ENCODE measurements at places on chromosomes 4 and X.

DNA sequence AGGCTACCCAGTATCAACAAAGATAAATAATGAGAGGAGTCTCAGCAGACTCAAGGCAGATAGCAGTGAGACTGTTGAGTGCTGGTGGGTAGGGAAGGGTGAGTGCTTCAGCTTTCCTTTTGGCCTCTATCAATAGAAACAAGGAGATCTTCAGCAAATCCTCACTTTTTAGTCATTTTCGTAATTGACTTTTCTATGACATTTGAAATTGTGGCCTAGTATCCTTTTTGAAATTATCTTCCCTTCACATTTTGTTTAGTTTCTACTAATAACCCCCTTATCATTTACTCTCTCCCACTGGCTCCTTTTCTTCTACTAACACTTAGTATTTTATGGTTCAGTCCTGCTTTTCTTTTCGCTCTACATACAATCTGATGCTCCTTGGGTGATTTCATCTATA, 44.9 kb downstream of the LIN54 start:
- no peak for DNase-seq

- no peak for DNase-seq
These were observed 202.6 kb downstream of the SPOCK3 start for GRCh38 chr4:167031534-167032156.

- DNase-seq = no peak
These were observed 52.5 kb downstream of the LINC00632 start for GRCh38 chrX:140762061-140762460.

- no peak for DNase-seq
These were observed 70.2 kb upstream of the BRWD3 start for GRCh38 chrX:80879916-80880315.

DNA sequence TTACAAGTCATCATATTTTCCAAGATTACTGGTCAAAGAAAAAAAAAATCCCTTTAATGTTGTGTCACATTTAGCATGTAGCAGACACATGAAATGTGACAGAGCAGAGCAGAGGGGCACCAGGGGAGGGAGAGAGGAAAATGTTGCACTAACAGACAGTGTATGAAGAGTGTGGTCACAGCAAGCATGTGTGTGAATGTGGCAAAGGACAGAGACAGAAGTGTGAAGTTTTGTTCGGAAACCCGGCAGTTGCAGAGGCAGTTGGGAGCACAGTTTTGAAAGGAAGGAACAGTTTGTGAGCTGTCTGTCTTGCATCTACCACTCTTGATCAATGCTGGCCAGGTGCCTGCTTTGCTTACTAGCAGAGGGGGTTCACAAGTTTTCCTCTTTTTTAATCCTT, 83.9 kb upstream of the MAP3K15 start:
- DNase-seq = no peak

GRCh38 chrX:132094164-132094563, 33.7 kb downstream of the FRMD7 start:
- no peak for DNase-seq

DNA sequence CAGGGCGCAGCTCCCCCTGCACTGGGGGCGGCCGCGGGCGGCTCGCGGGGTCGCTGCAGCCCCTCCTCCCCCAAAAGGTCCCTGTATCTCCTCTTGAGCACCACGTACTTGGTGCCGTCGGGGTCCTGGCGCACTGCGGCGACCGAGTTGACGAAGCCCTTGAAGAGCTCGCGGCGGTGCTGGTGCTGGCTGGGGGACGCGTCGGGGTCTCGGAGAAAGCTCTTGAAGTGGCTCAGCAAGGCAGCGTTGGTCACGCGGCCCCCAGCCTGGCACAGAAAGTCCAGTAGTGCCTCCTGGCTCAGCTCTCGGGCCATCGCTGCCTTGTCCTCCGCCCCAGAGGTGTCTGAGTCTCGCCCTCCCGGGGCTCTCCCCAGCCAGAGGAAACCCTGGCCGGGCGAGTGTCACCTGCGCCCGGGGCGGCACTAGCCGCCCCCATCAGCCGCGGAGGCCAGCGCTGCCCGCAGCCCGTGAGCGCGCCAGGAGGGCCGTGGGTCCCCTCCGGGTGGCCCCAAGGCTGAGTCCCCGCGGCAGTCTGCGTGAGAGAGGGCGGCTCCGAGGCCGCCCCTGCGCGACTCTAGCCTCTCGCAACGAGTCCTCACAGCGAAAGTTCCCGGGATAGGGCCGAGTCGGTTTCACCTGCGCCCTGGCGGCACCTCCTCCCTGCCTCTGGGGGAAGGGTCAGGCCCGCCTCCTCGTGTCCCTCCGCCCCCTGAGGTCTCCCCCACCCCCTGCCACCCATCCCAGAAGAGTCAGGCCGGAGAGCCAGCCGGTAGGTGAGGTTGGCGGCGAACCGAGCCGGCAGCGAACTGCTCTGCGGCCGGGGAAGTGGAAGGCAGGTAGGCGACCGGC, at the start of gene SOWAHB:
TSS of gene SOWAHB (minus strand) at position 609 of the 849 bp plus-strand sequence. CDS start at position 314, 295 bp downstream.
- DNase-seq = no peak

DNA sequence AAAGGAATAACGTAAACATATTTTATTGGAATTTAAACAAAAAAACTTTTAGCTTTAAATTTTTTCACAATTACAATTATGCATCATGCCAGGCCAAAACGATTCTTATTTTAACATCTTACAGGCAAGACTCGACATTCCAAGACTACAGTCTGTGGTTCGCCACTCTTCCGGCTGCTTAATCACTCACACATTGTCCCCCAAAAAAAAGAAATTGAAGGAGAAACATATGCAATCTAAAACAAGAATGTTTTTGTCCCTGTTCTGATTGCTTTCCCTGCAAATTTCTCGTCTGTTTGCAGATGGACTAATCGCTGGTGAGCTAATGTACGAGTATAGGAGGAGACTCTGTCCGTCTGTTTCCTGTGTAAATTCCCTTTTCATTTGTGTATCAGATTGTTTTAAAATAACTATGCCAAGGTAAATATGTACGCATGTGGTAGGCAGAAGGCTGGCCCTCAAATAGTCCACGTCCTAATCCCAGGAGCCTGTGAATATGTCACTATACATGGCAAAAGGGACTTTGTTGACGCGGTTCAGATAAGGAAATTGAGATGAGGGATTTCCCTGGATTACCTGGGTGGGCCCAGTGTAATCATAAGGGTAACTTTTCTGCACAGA, 37.7 kb upstream of the MTNR1A start:
- DNase-seq = no peak

DNA sequence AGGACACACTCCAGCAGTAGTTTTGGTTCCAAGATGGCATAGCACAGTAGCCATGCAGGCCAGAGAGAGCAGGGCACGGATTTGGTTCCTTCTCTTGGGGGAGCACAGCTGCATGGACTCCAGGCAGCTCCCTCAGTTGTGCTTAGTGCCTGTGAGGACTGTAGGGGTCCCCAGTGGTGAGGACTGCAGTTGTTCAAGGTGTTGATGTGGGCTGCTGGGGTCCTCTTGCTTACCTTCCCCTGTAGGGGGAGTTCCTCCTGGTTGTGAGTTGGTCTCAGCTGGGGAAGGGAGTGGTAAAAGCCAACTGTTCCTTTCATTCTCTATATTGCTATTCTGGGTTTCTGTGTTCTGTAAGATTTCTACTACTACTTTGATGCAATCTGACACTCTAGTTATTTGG, 606.5 kb downstream of the MAGEB5 start:
- no peak for DNase-seq

- no peak for DNase-seq
These were observed 1.8 kb downstream of the PPP1R2C start for GRCh38 chrX:42776195-42776594.

DNA sequence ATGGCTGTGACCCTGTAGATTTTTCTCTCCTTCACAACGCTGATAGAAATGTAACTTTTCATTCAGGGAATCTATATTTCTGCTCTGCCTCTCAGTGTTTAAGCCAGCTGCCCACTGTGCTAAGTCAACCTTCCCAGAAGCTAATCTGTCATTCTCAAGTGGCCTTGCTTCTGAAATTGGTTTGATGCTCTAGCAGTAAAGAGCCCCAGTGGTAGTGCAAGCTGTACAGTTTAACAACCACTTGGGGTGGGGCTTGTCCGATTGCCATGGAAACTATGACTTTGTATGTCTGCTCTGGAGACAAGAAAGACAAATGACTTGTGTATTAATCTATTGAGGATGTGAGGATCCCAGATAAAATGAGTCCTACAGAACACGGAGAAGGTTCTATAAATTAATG, 620.9 kb upstream of the GALNT7 start:
- DNase-seq = no peak

GRCh38 chr4:11299016-11299415, 129.7 kb downstream of the HS3ST1 start:
- no peak for DNase-seq

DNA sequence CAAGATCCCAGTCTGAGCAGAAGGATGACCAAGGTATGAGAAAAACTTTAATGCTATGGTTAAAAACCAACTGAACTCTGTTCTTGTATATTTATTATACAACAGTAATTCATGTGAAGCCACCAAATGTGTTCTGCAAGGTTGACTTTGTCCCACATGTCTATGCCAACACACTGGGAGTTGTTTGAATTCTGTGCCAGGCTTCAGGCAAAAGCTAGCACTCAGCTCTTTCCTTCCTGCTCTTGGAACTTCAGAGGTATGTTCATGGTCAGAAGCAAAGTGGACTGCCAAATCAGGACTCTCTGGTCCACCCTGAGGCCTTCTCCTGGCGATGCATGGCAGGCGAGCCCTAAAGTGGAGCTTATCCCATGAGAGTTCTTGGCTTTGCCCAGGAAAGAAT, 205.6 kb upstream of the AR start:
- no peak for DNase-seq

DNA sequence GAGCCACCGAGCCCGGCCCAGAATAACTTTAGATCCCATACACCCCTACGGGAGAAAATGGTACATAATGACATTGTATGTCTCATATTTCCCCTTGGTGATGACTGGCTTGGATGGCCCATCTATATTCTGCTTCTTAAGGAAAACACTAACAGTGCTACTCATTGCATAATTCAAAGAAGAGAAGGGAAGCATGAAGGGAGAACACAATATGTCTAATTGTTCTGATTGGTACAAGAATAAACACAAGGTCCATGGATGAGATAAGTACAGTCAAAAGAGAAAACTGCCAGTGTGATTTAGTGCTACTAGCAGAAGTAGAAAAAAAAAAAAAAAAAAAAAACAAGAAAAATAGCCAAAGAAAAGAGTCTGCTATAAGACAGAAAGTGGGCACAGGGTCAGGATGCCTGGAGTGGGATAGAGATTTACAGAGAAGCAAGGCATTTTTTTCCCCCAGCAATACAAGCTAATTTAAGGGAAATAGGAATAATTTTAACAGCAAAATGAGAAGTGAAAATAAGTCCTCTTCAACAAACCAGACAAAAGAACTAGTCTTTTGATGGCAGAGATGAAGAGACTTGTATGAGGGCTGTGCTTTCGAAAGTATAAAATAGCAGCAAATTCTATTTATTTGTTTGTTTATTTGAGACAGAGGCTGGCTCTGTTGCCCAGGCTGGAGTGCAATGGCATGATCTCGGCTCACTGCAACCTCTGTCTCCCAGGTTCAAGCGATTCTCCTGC, 96.5 kb upstream of the MAP3K15 start:
- no peak for DNase-seq

DNA sequence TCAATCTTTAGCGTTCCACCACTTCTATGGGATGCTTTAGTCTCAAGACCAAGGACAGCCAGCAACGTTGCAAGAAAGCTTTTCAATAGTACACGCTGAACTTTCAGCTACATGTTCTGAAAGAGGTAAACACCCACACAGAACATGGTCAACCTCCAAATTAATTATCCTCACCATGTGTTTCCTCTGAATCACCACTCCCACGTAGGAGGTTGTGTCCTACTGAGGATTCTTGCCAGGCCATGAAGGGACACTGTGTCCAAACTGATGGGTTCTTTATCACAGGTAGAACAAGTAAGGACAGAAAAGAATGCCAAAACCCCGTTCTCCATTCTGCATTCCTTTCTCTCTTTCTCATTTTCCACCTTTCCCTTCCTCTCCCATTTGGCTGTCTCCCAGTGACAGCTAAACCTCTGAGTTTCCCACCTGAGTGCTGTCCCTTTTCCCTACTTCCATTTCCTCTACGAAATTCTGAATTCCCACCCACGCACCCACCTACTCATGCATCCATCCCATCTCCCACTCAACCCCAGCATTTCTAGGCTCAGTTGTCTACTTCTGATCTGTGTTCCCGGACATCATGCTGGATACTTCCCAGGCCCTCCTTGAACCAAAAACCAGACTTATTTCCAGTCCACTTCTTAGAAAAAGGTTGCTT, 29.0 kb upstream of the GPM6B start:
- no peak for DNase-seq

DNA sequence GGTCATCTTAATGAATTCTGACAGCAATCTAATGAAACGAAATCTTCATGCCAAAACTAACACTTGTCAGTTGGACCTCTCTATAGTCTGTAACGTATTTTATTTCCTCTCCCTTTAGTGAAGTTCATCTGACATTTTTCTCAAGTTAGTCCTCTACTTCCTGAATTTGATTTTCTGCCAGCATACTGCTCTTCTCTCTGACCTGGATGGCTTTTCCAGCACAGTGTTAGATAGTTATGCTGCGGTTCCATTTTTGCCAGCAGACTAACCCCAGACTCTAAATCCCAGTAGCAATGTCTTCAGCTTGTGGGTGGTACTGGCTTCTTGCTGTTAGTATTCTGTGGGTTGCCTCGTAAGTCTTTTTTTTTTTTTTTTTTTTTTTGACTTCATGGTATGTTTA, 146.7 kb upstream of the VEGFC start:
- no peak for DNase-seq

- peak; percentile 18 for DNase-seq
These were observed 210.0 kb upstream of the STK26 start for GRCh38 chrX:131812847-131813825.

DNA sequence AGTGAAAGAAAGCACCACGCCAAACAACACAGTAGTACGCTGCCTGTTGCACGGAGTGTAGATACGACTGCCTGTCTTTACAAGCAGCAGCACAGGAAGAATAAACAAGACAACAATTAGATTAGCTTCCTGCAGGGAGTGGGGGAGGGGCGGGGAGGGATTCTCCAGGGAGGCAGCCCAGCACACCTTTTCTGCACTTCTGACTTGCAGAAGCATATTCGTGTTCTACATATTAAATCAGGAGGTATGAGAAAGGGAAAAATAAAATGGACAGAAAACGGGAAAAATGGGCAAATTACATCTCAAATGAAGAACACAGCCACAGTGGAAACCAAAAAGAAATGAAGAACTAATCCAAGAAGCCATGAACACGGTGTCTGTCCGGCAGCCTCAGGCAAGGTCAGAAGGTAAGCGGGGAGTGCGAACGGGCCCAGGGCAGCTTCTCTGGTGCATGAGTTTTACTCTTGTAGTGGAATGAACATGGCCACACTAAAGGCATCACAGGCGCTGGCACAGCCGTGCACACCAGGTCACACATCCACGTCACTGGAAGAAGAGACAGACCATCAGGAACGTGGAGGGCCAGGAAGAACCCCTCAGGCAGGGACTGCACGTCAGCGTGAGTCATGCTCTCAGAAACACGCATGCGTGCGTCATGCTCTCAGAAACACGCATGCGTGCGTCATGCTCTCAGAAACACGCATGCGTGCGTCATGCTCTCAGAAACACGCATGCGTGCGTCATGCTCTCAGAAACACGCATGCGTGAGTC, 20.1 kb upstream of the ADRA2C start:
- DNase-seq = no peak

Measured in activated naive CD8-positive, alpha-beta T cell treated with anti-CD3 and anti-CD28 coated beads, Interleukin-2, amount 50 U/mL, for 16 hours (primary cell).